ENCODE measurements at places on chromosomes 2 and 18.

DNA sequence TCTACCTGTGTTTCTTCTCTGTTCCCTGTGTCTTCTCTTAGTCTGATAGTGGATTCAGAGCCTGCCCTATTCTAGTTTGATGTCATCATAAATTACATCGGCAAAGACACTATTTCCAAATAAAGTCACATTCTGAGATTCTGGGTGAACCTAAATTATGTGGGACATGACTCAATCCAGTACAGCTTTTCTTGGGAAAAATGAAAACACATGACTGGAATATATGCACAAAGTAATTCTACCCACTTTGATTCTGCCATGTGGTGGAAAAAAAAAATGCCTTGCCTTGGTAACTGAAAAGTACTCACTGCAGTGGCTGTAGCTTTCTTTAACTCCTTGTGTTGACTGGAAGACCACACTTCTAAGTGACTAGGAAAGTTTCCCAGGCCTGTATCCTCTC lies 73.7 kb downstream of the LRATD1 start:
- no peak for DNase-seq

GRCh38 chr2:159454185-159454584 lies 162.2 kb downstream of the BAZ2B start:
- DNase-seq: no peak

DNA sequence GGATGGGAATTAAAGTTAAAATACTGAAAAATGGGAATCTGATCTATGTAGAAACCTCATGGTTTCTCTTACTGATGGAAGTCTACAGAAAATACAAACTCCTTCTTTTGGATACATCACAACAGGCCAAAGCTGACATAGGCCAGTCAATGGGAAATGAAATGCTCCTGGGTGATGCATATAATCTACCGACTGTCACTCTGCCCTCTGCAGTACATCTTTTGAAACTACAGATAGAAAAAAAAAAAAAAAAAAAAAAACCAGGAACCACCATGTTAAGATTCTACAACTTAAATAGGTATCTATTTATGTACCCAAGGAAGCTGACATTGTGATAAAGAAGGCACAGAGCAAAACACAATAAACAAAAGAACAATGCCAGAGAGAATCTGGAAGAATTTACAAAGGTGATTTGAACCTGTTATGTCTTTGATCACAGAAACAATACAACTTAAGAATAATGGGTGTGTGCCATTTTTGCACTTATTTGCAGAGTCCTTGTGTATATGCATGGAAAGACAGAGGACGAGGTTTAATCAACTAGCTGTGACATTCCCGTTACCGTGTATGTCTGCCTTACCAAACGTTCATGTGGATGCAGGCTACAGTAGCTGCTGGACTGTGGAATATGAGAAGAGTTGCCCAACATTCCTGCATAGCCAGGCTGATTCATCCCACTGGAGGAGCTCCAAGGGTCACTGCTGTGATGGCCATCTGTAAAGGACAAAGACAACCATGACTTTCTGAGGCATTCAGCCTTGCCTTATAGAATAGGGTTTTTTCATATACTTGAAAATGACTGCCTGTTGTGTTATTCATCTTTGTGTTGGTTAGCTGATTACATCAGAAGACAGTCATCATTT lies 312.7 kb downstream of the TCF4 start:
- DNase-seq: peak; percentile 51

DNA sequence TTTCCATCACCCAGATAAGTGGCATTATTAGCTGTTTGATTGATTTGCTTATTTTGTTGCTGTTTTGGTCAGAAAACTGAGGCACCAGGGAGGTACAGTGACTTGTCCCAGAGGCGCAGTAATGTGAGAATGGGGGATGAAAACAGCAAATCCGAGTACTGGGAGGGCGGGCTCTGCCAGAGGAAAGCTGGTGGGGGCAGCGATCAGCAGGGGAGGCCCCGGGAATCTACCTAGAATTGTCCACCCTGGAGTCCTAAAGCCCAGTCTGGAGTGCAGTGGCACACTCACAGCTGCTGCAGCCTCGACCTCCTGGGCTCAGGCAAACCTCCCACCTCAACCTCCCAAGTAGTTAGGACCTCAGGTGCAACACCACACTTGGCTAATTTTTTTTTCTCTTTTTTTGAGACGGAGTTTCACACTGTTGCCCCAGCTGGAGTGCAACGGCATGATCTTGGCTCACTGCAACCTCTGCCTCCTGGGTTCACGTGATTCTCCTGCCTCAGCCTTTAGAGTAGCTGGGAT lies 17.0 kb upstream of the PTMA start:
- no peak for DNase-seq

- DNase-seq: no peak
Observed at GRCh38 chr2:49028101-49028500, 126.2 kb downstream of the FSHR start.

DNA sequence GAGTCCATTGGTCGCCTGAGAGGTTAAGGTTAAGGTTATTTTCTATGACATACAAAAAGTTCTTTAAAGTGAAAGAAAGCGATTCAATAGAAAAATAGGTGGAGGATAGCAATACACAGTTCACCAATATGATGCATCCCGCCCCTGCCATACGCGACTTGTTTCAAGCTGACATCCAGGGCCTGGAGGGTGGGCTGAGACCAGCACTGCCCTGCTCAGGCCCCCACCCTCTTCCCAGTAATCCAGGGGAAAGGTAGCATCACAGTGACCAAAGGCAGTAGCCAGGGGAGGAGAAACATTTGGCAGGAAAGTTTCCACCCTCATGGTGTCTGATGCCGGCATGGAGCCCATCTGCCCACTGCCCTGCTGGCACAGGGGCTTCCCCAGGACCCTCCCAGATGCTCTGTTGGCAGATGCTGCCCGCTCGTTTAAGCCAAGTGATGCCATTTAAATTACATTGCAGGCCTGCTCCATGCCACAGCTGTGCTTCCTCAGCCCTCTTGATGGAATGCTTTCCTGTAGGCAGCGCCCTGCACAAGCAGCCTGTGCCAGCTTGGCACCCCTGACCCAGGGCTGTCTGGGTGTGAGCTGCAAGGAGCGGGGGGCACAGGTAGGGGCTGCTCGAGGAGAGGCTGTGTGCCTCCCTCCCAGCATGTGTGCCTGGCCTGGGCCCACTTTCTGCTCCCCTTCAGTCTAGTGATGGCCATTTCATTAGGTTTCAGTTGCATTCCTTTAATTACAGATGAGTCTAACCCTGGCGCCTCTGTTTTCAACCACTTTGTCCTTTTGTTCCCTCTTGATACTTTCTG lies 10.7 kb upstream of the ANO7 start:
- no peak for DNase-seq

GRCh38 chr2:202148515-202149154 lies 75.6 kb downstream of the KIAA2012 start:
- DNase-seq: no peak

DNA sequence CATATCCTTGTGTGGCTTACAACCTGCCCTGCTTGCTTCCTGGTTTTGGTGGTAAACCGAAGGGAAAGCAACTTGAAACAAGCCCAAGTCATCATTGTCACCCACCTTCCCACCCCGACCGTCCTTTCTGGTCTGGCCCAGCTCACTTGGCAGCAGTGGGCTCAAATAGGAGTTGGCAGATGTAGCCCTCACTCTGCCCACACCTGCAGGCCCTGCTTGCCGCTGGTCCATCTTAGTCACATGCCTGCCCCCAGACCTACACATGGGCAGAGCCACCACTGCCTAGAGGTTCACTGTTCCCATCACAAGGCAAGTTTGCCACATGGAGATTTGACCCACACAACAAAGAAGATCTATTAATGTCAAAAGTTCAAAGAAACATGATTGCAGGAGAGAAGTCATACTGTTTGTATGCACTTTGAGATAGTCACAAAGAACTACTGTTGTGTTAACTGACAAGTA lies 9.3 kb downstream of the EIPR1 start:
- no peak for DNase-seq

DNA sequence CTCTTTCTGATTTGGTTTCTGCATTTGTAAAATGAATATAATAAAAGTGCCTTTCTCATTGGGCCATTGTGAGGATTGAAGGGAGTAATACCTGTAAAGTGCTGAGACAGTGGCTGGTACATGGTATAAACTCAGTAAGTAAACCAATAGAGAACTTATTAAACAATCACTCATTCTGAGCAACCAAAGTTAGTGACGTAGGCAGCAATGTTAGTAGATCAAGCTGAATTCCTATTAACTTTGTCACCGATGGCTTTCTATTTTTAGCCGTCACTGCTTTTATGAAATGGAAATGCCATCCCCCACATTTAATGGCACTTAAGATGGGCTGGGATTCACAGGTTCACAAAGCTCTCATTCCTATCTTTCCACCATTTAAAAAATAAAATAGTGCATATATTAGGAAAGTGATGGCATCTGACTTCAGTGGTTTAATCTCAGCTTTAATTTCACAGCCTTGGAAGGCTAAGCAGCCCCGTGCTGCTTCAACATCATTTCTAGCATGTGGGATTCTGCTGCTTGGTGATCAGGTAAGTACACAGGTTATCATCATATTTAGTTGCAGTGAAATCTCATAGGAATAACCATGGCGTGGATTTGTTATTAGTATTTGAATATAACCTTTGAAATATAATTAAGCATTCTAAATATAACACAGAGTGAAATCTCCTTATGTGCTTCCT lies 17.6 kb upstream of the PPP4R1 start:
- DNase-seq: peak; percentile 57

- peak; percentile 40 for DNase-seq
Observed at GRCh38 chr2:160375802-160376469, 117.7 kb downstream of the RBMS1 start.

GRCh38 chr18:711310-711656 lies 1.1 kb downstream of the ENOSF1 start:
- DNase-seq: no peak

DNA sequence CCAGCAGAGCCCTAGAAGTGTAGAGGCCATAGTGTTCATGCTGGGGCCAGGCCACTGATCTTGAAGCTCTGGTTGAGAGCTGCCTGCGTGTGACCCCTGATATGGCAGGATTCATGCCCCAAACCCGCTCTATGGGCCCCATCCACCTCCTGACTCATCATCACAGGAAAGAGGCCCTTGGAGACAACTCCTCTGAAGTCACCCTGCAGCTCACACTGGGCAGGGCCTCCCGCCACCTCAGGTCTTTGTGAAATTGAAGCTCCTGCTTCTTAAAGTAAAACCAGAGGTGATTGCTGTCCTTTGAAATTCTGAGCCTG lies 12.0 kb upstream of the TUBB6 start:
- DNase-seq: no peak

DNA sequence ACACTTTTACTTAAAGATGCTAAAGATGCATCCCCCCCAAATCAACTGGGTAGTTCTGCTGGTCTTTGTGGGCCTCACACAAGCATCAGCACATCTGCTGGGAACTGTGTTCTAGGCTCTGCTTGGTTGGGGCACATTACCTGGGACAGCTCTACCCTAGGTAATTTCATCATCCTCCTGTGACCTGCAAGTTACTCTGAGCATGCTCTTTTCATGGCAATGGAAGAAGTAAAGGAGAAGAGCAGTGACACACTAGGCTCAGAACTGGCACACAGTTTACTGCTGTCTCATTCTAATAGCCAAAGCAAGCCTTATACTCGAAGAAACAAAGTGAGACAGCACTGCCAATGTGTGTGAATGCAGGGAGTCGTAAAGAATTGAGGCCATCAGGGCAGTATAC lies 376.7 kb downstream of the XIRP2 start:
- DNase-seq: no peak

DNA sequence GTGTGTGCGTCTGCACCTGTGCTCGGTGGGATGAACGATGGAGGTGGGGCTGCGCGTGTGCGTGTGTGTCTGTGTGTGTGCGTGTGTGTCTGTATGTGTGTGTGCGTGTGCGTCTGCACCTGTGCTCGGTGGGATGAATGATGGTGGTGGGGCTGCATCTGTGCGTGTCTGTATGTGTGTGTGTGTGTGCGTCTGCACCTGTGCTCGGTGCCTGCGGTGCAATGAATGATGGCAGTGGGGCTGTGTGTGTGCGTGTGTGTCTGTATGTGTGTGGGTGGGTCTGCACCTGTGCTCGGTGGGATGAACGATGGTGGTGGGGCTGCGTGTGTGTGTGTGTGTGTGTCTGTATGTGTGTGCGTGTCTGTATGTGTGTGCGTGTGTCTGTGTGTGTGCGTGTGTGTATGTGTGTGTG lies 48.5 kb upstream of the CTDP1 start:
- no peak for DNase-seq

DNA sequence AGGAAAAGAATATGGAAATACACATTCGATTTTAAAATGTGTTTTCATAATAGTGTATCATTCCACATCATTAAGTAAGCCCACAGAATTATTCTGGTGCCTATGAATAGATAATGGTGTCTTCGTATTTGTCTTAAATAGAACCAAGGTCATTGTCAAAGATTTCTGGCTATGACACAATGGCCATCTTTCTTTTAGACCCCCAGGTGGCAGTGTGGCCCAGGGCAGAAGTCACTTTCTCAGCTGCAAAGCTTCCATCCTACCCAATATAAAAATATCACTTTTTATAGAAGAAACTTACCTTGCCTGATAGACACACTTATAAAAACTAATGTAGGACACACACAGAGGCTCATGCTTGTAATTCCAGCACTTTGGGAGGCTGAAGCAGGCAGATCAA lies 57.5 kb downstream of the ZRANB3 start:
- peak; percentile 5 for DNase-seq

DNA sequence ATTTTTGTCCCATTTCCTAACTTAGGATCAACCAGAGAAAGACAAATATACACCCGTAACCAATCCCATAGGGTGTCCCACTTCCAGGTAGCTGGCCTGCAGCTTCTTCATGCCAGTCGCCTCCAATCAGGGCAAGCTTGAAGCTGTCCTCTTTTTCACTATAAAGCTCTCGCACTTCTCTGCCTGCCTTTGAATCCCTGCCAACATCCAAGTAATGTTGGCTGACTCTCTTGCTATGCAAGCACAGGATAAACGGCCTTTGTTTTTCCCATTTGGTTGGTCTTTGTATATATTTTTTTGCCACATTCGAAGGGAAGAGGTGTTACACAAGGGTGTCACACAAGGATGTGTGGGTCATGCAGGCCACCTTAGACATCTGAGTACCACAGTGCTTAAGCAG lies 388.8 kb downstream of the CBLN2 start:
- DNase-seq: peak; percentile 21

DNA sequence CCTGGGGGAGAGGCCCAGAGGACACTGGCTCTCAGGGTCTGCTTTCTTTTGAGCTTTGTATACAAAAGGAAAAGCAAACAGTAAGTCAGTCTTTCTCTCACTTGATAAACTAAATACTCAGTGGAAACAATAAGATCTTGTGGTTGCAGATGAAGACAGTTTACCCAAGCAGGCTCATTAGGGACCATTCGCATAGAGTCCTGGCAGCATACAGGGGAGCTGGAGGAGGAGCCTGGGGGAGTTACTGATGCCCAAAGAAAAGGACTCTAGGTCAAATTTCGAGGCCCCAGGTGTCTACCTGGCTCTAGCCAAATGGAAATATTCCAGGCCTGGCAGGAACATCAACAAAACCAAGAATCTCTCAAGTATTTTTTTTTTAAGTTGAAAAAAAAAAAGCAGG lies 225.3 kb downstream of the CNTNAP5 start:
- DNase-seq: no peak

DNA sequence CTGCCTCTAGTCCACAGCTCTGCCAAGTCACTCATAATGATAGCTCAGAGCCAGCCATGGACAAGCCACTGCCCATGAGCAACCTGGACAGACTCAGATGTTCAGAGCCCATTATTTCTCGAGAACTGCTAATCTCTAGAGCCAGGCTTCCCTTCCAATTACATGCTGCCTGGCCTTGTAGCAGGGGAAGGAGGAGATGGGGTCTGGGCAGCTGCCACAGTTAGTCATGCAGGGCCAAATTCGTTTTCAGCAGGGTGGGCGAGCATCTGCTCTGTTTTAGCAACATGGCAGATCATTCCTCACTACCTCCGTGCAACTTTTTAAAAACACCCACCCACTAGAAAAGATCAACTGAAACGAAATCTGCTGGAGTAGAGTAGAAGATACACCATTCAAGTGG lies 141.8 kb downstream of the MYO5B start:
- no peak for DNase-seq

Measured in H4 (cell line).